ENCODE measurements at places on chromosomes 16 and 17. TPM values are rescaled to one million over a fixed set of nuclear protein-coding genes. Genes with fewer than 3 reads are reported as not detected.
A peak's percentile ranks its signal among the peaks of the same experiment; 100 is the strongest.

HOXB8 gene
- 65.2 TPM for polyA plus RNA-seq

G6PC3 gene
- polyA plus RNA-seq = 187 TPM

RPL26 gene
- polyA plus RNA-seq = 3,177 TPM

SLC52A1 gene
- polyA plus RNA-seq = not detected

GRCh38 chr16:3472878-3473595 is 22.3 kb downstream of the C16orf90 start:
- no peak for DNase-seq

GRCh38 chr17:69245617-69246016 is 17.0 kb upstream of the ABCA10 start:
- no peak for DNase-seq

GRCh38 chr17:58693208-58693607 is 806 bp downstream of the RAD51C start:
- DNase-seq = no peak

- no peak for DNase-seq
These were observed 14.1 kb downstream of the FLYWCH2 start for GRCh38 chr16:2897110-2897509.

GRCh38 chr17:79388556-79389295 is 222.1 kb downstream of the RBFOX3 start:
- peak; percentile 79 for DNase-seq

Data from brain (organoid and tissue), 16 donors.